ENCODE measurements at places on chromosomes 5 and 9. TPM values are rescaled to one million over a fixed set of nuclear protein-coding genes. Genes with fewer than 3 reads are reported as not detected.

The SLC45A2 gene
- 0.22 TPM for polyA plus RNA-seq

The PPP3R2 gene
- not detected for polyA plus RNA-seq

The MYMK gene
- not detected for polyA plus RNA-seq

The PCDHGA3 gene
- polyA plus RNA-seq, result 0.22 TPM

The GLDC gene
- 79.7 TPM for polyA plus RNA-seq

The KCNV2 gene
- polyA plus RNA-seq, result not detected
